Activated T-cell treated with anti-CD3 and anti-CD28 coated beads for 4 hours (primary cell): ENCODE measurements at places on chromosomes 11 and 22.

GRCh38 chr11:81380395-81380794 is 1353.3 kb downstream of the FAM181B start:
- DNase-seq = no peak

DNA sequence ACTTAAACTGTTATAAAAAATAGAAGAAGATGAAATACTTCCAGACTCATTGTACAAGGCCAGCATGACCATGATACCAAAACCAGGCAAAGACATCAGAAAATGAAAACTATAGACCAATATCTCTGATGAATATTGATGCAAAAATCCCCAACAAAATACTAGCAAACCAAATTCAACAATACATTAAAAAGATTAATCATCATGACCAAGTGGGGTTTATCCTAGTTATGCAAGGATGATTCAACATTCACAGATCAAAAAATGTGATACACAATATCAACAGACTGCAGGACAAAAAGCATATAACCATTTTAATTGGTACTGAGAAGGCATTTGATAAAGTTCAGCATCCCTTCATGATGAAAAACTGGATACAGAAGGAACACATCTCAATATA is 824.5 kb upstream of the RAG2 start:
- no peak for DNase-seq

- DNase-seq = no peak
Observed at GRCh38 chr11:115700981-115701875, 197.0 kb upstream of the CADM1 start.

DNA sequence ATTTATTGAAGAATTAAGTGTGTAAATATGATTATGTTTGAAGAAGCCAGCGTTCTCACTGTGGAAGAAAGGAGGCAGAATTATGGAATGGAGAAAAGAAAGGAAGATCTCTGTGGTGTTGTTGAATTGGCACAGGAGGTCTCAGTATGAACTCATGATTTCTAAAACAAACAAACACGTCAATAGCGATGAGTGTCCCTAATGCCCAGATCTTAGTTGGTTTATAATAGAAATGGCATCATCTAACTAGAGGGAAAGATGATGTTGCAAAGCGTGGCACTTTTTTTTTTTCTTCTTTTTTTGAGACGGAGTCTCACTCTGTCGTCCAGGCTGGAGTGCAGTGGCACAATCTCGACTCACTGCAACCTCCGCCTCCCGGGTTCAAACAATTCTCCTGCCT is 39.2 kb upstream of the SLN start:
- no peak for DNase-seq

DNA sequence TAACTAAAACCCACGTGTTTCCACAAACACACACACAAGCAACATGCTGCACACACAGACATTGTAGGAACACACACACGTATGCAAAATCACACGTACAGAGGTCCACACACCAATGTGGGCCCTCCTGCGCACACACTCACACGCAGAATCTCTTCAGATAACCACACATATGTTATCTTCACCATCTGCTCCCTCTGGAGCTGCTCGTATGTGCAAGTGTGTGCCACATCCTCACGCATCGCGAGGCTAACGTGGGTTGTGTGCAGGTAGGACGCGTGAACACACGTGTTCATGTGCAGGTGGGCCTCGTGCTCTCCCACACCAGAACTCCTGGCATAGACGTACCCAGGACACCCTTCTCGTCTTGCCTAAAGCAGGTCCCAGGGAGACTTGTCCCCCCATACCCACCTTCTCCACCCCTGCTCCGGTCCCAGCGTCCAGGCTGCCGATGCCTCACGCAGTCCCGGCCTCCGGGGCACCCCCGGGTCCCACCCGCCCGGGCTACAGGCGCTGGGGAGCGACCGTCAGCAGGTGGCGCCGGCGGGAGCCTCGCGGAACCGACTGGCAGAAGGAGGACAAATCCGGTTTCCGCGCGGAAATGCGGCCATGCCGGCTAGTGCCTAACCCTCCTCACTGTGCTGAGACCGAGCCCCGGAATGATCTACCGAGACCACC is 10.3 kb upstream of the IGSF9B start:
- peak; percentile 48 for DNase-seq

- no peak for DNase-seq
Observed at GRCh38 chr22:44884562-44884961, 125.2 kb downstream of the PHF21B start.

DNA sequence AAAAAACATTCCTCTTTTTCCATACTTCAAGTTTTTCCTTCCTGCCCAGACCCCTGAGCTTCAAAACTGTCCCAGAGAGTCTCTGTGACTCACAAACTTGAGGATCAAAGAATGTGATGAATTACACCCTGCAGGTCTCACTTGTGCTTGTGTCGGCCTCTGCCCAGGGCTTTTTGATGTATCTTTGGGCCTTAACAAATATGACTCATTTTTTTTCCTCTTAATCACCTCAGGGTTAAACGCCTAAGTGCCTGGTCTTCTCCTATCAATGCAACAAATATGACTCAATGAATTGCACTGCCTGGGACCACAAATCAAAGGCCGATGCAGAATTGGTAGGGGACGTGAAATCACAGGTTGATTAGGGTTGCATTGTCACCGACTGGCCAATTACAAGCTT is 267.7 kb downstream of the LARGE1 start:
- DNase-seq = no peak

- no peak for DNase-seq
Observed at GRCh38 chr11:73281201-73281741, 9.1 kb downstream of the P2RY6 start.

GRCh38 chr22:48739348-48740085 is 1088.2 kb downstream of the BRD1 start:
- no peak for DNase-seq
